ENCODE measurements at places on chromosomes 12 and 14.

- no peak for DNase-seq
Measured at GRCh38 chr14:53855127-53855526, 101.5 kb downstream of the BMP4 start.

- DNase-seq: no peak
Measured at GRCh38 chr12:111067498-111067897, 147.1 kb upstream of the MYL2 start.

DNA sequence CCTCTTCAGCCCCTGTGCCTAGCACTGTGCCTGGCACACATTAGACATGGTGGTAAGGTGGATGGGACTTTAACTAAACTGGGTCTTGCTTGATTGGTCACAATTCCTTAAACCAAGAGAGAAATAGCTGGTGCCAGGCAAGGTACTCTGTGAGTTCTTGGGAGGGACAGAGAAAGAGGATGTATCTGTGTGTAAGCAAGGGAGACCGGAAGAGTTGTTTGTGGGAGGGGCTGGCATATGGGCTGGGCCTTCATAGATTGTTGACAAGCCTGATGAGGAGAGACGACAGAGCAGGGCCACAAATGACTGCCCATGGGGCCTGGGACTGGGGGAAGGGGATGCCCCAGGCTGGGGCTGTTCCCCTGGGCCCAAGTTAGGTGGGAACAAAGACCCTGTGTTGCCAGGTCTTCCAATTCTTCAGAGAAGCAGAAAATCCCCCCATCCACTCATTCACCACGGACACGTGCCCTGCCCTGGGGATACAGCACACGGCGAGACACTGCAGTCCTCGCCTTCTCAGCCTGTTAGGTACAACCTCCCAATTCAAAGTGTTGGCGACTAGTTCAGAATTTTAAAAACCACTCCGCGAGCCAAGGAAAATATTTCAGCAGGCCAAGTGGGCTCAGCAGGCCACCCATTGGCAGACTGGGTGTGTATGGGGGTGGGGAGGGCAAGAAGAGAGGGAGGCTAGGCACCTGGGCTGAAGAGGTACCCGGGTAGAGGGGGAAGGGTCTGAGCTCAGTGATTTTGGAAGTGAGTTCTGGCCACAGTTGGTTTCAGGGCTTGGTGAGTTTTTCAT is 11.4 kb upstream of the CYP46A1 start:
- no peak for DNase-seq

DNA sequence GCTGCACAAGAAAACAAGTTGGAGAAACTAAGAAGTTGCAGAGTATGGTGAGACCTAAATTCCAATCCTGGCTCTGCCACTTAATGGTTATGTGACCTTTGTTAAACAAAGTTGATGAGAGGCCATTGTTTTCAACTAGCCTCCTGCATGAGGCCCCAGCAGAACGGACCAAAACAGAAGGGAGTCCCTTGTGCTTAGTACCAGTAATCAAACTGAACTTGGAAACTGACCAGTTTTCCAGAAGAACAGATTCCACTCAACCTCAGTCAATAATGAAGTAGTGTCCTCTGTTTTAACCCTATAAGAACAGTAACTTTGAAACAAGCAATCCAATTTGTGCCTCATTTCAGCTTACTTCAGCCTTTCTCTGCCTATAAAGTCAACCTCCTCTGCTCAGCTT is 69.9 kb downstream of the C12orf56 start:
- DNase-seq: no peak

DNA sequence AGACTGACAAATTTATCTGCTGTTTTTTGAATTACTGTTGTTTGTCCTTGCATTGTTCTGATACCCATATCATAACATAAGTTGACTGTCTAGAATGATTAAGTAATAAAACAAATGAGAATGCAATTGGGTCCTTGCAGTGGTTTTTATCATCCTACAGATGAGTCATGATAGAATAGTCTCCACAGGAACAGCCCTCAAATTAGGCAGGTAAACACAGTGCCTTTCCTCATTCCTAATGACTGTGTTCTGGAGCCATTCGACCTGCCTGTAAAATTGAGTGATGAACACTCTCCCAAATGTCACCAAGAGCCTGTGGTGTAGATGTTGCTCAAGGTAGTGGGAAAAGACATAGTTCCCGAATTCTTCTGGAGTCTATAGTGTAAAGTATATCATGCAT is 12.3 kb downstream of the NKX2-8 start:
- no peak for DNase-seq

DNA sequence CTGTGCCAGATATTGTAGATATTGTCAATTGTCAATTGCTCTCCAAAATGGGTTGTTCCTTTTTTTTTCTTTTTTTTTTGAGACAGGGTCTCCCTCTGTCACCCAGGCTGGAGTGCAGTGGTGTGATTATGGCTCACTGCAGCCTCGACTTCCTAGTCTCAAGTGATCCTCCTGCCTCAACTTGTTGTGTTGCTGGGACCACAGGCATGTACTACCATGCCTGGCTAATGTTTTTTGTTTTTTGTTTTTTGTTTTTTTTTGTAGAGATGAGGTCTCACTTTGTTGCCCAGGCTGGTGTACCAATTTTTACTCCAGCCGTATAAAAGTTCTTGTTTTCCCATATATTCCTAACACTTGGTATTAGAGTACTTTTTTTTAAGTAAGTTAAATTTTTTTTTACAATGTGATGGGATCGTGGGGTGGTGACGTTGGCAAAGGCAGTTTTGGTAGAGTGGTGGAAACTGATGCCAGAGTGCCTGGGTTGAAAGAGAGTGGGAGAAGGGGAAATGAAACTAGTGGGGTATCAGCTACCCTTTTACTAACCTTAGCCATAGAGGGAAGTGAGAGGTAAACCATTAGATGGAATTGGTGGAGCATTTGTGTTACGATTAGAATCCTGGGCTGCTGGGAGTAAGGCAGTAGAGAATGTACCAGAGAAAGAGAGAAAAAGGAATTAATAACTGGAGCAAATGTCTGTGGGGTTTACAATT is 33.0 kb upstream of the CFAP54 start:
- no peak for DNase-seq

DNA sequence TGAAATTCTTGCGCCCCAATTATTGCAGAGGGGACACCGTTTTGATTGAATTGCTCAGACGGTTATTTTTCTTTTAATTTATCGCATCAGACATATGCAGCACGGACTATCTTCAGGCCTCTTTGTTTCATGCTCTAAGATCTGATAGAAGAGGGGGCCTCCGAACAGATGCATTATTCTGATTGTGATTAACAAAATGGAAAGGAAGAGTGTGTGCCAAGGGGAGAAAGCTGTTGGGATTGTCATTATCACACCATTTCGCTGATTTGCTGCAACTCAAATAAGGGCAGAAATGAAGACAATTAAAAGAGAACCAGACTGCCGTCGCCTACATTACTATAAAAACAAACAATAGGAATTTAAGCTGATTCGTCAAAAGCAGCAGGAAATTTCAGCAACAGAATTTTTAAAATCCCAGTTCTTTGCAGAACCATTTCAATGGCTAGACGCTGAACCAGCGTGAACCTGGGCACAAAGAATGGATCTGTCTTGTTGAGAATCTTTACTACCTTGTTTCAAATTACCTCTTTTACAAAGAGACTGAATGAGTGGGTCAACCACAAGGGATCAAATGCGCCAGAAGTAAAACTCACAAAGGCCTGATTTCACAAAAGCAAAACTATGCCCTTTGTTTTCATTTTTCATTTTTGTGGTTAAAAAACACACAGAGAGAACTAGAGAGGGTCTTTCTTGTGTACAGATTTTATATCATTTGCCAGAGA is 30.6 kb downstream of the TMEM132D start:
- no peak for DNase-seq

DNA sequence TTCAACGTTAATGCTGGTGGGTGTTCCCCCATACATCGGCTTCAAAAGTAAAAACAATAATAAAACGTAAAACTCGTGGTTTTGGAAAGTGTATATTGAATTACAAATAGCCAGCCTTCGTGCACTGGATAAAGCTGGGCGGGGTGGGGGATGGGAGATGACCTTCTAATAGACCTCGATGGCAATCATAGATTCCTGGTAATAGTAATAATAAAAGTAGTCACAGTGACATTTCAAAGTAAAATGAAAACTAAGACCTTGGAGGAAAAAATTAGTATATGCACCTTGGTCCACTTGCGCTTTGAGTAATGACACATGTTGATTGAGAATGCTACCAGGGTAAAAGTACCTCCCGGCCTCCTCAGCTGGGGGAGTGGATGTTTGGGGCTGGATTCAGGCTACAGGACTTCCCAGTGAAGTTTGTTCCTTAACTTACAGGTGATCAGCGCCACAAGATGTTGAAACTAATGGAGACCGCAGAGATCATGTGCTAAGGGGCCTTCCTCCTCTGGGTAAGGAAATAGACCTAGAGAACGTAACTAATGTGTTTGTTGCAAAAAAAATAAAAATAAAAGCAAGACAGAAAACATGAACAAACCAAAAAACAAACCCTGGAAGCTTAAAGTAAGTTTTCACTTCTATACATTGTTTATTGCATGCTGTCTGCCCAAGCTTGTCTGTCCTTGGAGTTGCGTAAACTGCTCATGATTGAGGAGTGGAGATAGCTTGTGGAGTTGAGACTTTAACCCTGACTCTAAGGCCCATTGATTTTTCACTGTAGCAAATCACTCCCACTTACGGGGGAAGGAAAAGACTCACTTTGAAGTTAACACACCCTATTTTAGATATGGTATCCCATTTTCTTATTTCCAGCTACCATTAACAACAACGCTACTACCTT is 907 bp upstream of the LRIG3 start:
- no peak for DNase-seq

DNA sequence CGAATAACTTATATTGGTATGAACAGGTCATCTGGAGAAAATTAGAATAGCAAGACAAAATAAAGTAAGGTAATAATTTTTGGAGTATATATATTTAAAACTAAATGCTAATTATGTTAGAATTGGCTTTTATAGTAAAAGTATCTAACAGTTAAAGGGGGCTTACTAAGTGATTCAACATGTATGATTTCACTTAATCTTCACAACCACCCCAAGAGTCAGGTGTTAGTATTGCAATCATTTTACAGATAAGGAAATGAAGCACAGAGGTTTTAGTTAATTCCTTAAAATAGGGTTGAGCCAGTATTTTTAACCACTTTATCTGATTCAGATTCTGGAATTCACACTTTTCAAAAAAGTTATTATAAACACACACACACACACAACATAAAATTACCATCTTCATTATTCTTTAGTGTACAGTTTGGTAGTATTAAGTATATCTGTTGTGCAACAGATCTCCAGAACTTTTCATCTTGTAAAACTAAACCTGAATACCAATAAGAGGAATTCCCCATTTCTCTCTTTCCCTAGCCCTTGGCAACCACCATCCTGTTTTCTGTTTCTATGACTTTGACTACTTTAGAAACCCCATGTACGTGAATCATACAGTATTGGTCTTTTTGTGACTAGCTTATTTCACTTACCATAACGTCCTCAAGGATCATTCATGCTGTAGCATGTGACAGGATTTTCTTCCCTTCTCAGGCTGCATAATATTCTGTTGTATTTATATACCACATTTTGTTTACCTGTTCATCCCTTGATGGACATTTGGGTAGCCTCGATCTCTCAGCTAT is 12.5 kb downstream of the A2M start:
- no peak for DNase-seq

- DNase-seq: no peak
Measured at GRCh38 chr14:67998834-67999233, 179.3 kb downstream of the RAD51B start.

GRCh38 chr14:24904533-24904932 is 145.4 kb downstream of the STXBP6 start:
- DNase-seq: no peak
